ENCODE measurements at places on chromosomes 4 and X.

- DNase-seq = no peak
Measured at GRCh38 chrX:111837197-111837596, 38.8 kb upstream of the TRPC5OS start.

GRCh38 chr4:168696826-168697225, 200.0 kb downstream of the PALLD start:
- no peak for DNase-seq

- no peak for DNase-seq
Measured at GRCh38 chr4:150242820-150243458, 164.7 kb downstream of the DCLK2 start.

DNA sequence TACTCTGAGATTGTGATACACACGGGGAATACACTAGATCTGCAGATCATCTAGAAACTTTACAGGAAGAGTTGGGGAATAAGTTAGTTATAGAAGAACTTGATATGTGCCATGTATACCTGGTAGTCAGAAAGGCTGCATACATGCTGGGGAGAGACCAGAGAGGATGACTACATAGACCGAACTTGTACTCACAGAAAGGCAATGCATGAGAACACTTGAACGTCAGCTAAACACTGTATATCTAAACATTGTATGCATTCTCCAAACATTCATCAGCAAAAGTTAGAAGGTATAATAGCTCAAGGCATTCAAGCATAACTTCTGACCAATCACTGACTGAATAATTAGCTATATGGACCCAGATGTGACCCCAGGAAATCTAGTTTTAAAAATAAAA, 78.0 kb upstream of the PDHA2 start:
- no peak for DNase-seq

DNA sequence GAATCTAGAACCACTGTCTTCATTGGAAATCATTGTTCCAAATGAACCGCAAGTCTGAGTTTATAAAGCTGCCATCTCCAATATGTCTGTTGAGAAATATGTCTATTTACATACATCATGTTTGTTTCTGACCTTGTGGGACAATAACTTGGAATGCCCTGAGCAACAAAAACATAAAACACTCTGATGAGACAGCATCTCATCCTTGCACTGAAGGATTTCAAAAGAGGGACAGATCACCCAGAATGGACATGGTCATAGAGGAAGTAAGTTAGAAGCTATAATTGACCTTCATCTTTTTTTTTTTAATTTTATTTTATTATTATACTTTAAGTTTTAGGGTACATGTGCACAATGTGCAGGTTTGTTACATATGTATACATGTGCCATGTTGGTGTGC, 22.5 kb downstream of the RXFP1 start:
- DNase-seq = no peak

DNA sequence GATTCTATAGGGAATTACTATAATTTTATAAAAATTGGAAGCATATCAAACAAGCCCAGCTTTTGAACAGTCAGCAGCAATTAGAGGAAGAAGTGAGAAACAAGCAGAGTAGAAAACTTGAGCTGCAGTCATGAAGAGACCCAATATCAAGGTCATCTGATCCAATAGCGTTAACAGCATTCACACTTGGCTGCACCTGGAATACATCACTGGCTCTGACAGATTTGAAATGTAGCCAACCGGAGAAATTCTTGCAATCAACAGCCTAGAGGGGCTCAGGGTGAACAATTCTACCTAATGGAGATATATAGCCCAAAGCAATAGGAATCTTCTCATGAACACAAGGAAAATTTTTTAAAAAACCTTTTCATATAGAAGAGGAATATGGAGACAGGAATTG, 13.6 kb downstream of the DDX53 start:
- DNase-seq = no peak
